ENCODE measurements at places on chromosomes 16 and 17.

DNA sequence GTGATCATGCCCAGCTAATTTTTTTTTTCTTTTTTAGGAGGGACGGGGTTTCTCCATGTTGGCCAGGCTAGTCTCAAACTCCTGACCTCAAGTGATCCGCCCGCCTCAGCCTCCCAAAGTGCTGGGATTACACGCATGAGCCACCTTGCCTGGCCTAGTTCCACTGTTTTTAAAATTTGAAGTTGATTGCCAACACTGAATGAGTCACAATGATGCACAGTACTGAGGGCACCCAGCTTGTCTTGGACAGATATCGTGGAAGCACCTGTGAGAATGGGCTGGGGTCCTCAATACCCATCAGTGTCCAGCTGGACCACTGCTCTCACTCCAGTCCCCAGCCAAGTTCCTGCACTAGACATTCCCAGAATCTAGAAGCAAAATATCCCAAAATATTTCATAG lies 2.5 kb downstream of the KNOP1 start:
- no peak for DNase-seq

DNA sequence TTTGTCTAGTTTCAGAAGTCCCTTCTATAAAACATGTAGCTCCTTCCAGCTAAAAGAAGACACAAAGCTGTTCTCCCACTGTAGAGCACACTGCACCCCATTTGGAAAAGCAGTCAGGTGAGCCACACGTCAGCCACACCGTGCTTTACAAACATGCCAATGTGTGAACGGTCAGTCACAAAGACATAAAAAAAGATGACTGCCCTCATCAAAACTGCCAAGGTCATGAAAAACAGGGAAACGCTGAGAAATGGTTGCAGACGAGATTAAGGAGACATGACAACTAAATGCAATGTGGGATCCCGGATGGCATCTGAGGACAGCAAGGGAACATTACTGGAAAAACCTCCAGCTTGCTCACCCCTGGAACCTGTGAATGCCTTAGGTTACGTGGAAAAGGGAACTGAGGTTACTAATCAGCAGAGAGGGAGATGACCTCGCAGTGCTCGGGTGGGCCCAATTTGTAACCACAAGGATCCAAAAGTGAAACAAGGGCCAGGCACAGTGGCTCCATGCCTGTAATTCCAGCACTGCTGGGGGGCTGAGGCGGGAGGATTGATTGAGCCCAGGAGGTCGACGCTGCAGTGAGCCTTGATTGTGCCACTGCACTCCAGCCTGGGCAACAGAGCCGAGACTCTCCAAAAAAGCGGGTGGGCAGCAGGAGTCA lies 8.1 kb downstream of the ANKRD11 start:
- DNase-seq = no peak

- DNase-seq = no peak
Observed at GRCh38 chr17:49407981-49408501, 6.6 kb downstream of the PHB1 start.

DNA sequence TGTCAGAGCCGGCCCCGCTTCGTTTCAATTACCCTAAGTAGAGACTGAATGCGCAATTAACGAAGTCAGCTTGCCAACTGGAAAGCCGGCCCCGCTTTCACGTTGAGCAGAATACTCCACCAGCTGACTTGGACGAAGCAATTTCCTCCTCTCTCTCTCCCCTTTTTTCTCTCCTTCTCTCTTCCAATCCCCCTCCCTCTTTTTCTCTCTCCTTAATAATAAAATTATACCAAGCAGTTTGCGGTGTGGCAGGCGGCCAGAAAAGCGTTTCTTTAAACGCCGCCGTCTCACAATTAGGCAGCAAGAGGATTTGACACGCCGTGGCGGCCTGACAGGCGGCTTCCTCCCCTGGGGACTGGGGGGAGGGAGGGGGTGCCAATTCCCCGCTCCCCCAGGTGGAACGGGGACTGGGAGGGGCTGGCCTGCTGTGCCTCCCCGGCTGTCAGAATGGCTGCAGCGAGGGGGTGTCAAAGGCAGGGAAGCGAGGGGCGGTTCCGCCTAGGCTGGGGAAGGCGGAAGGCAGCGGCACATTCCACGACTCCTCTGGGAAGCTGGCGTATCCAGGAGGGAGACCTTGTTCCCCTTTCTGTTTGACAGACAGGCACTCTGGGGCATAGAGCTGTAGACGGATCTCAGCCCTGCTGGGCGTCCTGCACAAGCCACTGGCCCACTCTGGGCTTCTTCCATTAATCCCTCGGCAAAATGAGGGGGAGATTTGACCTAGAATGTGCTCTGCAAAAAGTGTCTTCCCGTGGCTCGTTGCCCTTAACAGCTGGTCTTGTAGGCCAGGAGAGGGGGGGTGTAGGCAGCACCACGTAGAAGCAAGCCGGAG lies 52.7 kb downstream of the SREBF1 start:
- no peak for DNase-seq

- no peak for DNase-seq
Observed at GRCh38 chr16:87076950-87077749, 240.0 kb downstream of the C16orf95 start.

DNA sequence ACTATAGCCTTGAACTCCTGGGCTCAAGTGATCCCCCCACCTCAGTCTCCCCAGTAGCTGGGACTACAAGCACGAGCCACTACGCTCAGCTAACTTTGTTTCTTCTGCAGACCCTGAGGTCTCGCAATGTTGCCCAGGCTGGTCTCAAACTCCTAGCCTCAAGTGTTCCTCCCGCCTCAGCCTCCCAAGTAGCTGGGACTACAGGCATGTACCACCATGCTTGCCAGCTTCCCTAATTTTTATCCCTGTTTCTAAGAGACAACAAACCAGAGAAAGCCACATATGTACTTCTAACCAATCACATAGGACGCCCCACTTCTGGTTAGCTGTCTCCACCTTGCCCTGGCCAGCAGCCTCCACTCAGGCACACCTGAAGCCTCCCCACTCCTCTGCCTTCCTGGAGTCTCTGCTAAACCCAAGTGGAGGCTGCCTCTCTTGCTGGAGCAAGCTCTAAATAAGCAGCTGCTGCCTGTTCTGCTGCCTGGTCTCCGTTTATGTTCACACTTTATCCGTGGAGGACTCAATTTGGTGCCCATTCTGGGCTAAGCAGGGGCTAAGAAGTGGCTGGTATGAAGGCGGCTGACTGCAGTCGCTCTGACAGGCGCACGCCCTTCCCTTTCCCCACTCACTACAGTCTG lies 24.7 kb downstream of the NSMCE1 start:
- no peak for DNase-seq

Data from esophagus squamous epithelium (tissue), 5 donors.